Right cardiac atrium (tissue), 5 donors: ENCODE measurements at places on chromosomes 12 and 14.

DNA sequence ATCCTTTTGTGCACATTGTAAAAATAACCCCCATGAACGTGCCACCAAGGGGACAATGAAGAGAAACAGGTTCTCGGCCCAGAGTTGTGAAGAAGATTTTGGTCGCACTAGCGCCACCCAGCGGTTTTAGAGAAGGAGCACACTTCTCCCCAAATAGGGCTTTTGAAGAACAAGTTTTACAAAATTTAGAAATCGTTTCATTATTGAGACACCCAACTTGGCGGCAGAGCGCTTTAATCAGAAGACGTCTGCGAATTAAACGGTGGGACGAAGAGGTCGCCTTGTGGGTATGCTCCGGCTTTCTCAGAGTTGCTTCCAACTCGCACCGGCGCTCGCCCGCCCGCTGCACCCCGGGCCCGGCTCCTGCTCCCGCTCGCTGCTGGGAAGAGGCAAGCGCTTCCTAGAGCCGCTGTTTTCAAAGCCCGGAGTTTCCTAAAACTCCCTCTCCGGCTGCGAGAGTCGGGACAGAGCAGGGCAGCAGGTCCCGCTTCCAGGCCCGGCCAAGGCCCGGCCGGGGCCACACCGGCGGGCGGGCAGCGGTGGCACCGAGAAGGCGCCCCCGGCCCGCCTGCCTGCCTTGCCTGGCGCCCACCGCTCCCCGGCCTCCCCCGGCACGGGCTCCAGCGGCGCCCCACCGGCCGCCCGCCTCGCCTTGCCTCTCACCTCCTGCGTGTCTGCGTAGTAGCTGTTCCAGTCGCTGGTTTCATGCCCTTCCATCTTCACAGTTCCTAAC is 645 bp downstream of the FOXA1 start:
- peak; percentile 53 for DNase-seq

DNA sequence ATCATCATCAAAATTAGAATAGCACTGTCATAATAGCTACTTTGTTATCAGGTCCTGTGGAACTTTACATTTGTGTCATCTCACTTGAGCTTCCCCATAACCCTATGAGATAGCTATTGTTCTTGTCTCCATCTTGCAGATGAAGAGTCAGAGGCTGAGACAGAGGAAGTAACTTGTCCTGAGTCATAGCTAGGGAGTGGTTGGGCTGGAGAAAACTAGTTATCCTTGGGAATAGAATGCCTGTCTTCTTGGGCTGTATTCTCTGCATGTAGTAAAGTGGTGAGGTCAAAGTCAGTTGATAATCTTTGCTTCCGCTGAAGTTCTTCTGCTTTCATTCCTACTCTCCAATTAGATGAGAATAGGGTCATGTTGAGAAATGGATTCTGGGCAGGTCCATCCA is 117.0 kb downstream of the SMOC1 start:
- no peak for DNase-seq

DNA sequence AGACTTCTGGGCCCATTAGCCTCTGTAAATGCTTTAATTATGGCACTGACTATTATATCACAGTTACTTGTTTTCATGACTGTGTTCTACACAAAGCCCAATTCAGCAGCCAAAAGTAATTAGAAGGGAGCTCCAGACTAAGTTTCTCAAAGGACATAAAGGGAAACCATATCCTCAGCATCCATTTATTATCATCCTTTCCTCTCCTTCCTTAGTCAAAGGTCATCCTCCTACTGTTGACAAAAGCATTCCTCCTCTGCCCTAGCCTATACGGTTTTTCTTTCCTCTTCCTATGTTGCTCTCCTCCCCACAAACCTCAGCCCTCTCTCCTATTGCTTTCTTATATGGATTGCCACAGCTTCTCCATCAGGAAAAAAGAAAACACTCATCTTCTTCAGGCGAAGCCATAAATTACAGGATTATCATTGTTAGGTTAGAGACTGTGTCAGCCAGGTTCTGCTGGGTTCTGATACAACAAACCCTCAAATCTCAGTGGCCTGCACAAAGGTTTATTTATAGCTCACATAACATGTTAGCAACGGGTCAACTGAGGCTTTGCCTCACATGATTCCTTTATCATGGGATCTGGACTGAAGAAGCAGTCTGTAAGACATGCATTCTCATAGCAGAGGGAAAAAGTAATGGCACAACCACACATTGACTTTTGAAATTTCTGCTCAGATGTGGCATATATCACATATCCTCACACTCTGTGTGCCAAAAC is 207.2 kb downstream of the SLC5A8 start:
- no peak for DNase-seq

GRCh38 chr12:121801595-121802484 is 2.0 kb upstream of the SETD1B start:
- DNase-seq = no peak

DNA sequence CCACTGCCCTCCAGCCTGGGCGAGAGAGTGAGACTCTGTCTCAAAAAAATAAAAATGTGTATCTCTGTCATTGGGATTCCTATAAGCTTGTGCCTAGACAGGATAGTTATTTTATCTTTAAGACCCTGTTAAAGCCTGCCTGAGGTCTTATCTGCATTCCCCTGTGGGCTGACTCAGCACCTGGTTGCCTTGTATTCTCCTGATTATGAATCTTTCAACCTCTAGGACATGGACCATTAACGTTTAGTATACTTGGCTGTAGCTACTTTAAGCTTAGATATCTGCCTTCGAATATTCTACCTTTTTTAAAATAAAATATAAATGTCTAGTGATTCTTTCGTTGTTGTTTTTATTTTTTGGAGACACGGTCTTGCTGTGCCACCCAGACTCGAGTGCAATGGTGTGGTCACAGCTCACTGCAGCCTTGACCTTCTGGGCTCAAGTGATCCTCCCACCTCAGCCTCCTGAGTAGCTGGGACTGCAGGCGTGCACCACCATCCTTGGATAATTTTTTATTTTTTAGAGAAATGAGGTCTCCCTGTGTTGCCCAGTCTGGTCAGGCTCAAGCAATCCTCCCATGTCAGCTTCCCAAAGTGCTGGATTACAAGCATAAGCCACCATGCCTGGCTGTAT is 41.3 kb downstream of the RESF1 start:
- no peak for DNase-seq

GRCh38 chr12:121595520-121595919 is 14.7 kb upstream of the KDM2B start:
- DNase-seq = no peak

DNA sequence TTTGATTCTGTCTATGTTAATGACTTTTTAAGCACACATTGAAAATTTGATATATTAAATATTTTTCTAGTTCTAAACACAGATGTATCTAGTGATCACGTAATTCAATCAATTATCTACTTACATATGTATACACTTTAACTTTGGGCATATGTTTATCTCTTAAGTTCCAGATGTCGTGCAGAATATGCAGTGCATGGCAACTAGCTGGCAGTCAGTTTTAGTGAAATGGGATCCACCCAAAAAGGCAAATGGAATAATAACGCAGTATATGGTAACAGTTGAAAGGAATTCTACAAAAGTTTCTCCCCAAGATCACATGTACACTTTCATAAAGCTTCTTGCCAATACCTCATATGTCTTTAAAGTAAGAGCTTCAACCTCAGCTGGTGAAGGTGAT is 105.3 kb downstream of the PTPRQ start:
- DNase-seq = no peak

GRCh38 chr14:52077256-52077979 is 8.6 kb upstream of the NID2 start:
- no peak for DNase-seq

DNA sequence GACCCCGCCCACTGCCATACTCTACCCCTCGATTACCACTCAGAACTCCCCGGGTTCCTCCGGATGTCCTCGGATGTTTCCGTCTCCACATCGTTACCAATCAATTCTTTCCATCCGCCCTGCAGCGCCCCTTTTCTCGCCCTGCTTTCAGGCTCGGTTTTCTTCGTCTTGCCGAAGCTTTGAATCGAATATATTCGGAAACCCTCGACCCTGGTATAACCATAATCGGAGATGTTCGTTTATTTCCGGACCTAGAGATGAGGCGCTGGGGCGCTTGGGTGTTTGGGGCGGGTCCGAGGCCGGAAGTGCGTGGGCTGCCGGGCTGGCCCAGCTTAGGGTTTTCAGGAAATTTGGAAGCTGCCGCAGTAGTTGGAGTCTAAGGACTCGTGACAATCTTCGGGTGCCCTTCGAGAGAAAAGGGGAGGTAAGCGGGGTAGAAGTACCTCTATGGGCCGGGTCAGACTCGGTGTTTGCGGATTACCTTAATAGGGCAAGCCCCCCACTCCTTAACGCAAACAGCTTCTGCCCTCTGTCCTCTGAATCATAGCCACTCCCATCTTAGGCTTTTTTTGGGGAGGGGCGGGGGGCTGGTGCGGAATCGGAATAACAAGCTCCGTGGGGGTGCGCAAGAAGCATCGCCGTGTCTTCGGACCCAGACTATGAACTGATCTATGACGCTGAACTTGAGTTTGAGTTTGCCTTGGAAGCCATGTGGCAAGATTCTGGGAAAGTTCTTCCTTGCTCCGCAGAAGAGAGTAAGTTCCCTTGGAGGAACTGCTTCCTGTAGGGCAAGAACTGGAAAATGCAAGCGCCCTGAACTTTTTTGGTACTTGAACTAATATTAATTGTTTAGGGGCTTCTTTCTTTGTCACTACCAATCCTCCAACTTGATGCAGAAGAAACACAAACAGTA is at the start of gene C14orf119:
C14orf119 (plus strand) TSS at position 310 of the 913 bp plus-strand sequence. CDS start 2,154 bp downstream, outside the sequence.
- peak; percentile 100 for DNase-seq

- no peak for DNase-seq
These were observed 56.2 kb downstream of the APOBEC1 start for GRCh38 chr12:7609495-7609894.
